ENCODE measurements at places on chromosomes 2 and 18.

- no peak for DNase-seq
Observed at GRCh38 chr2:1162768-1163584, 212.3 kb downstream of the SNTG2 start.

GRCh38 chr18:3305354-3305762 is 43.4 kb downstream of the MYL12B start:
- DNase-seq: peak; percentile 85

- DNase-seq: no peak
Observed at GRCh38 chr2:108571286-108571685, 37.0 kb downstream of the LIMS1 start.

DNA sequence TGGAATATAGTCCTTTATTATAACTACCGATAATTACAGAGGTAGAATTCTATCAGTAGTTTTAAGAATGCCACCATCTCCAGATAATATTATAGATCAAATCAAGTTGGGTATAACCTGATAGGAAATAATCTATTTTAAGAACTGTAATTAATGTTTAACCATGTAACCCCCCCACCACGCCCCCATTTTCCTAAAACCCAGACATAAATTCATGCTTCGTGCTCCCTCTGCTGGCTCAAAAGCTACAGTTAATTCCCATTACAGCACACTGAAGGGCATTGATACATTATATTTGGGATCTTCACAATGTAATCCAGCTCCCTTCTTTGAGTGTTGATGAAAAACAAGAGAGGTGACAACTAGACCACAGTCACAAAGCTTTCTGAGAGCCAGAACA is 228.0 kb upstream of the SMAD7 start:
- DNase-seq: no peak

DNA sequence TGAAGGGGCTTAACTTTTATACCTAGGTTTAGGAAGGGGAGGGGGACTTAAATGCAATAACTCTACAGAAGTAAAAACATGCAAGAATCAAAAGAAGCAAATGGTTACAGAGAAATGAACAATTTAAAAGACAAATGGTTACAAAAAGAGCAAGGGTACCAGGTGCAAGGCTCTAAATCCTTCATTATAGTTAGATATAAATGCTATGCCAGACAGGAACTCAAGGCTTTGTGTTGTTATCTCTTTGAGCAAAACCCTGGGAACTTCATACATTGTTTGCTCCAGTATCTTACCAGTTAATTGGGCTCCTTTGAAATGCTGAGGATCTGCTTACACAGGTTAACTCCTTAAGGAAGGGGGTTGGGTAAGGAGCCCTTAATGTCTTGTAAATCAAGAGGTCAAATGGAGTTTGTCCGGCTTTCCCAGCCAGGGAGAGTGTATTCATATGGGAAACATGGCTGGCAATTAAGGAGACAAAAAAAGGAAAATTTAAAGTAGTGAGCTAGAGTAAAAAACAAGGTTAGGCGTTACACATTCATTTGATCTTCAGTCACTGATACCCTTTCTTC is 347.5 kb downstream of the CELF4 start:
- no peak for DNase-seq

- no peak for DNase-seq
Observed at GRCh38 chr18:41645589-41646360, 309.3 kb upstream of the PIK3C3 start.

GRCh38 chr2:177909962-177910361 is 162.6 kb downstream of the PDE11A start:
- DNase-seq: no peak

GRCh38 chr2:10204326-10205161 is 82.0 kb downstream of the RRM2 start:
- no peak for DNase-seq

All from GM04504 (cell line).